ENCODE measurements at places on chromosomes 16 and 17. TPM values are rescaled to one million over a fixed set of nuclear protein-coding genes. Genes with fewer than 3 reads are reported as not detected.

Gene SDR42E1
- total RNA-seq: not detected

Gene DNAH17
- total RNA-seq: 0.23 TPM

Gene IL17C
- total RNA-seq: not detected

Gene ZNF629
- total RNA-seq: 7.8 TPM

Gene RHBDL1
- 1.7 TPM for total RNA-seq

Gene HS3ST4
- not detected for total RNA-seq

Gene KRT20
- 0.18 TPM for total RNA-seq

Gene PRSS27
- total RNA-seq: 1.2 TPM

Gene MYL4
- total RNA-seq: 1.6 TPM

Gene SLC47A1
- total RNA-seq: 0.15 TPM

Gene GPR139
- not detected for total RNA-seq

Gene PLD2
- 24.3 TPM for total RNA-seq

Gene TAC4
- total RNA-seq: not detected

Gene FADS6
- not detected for total RNA-seq

Gene NLRC3
- not detected for total RNA-seq

Gene CCDC200
- total RNA-seq: not detected

Gene AMFR
- total RNA-seq: 98.9 TPM

Gene AOC3
- total RNA-seq: 0.26 TPM

Gene MT4
- total RNA-seq: not detected

Gene MMP15
- 9.4 TPM for total RNA-seq

Gene RHBDF2
- total RNA-seq: 52.3 TPM

Gene TMEM220
- total RNA-seq: 0.98 TPM

Gene SLFN11
- 13.9 TPM for total RNA-seq

Gene NUFIP2
- total RNA-seq: 22.6 TPM

Gene CD300LB
- not detected for total RNA-seq

Gene ZNF23
- total RNA-seq: 7.5 TPM

Gene CTRB2
- total RNA-seq: not detected

Gene SEZ6L2
- 23.7 TPM for total RNA-seq

Gene STH
- total RNA-seq: not detected

Gene ALOX15
- total RNA-seq: 0.81 TPM

Gene JUP
- 132 TPM for total RNA-seq

Gene ZG16B
- total RNA-seq: 17.0 TPM

Gene C17orf78
- not detected for total RNA-seq

Gene HID1
- total RNA-seq: 51.0 TPM

Gene PDIA2
- not detected for total RNA-seq

Gene VASN
- total RNA-seq: 13.6 TPM

Gene TPSD1
- not detected for total RNA-seq

Gene P2RX5
- total RNA-seq: 19.3 TPM

Gene FBXL20
- 2.2 TPM for total RNA-seq
